ENCODE measurements at places on chromosomes 1 and 21. TPM values are rescaled to one million over a fixed set of nuclear protein-coding genes. Genes with fewer than 3 reads are reported as not detected.

GRCh38 chr1:231278100-231278790 lies 37.2 kb downstream of the GNPAT start:
- no peak for DNase-seq

Gene TNFRSF8
- total RNA-seq, result 0.35 TPM

Gene AK5
- 25.0 TPM for total RNA-seq

DNA sequence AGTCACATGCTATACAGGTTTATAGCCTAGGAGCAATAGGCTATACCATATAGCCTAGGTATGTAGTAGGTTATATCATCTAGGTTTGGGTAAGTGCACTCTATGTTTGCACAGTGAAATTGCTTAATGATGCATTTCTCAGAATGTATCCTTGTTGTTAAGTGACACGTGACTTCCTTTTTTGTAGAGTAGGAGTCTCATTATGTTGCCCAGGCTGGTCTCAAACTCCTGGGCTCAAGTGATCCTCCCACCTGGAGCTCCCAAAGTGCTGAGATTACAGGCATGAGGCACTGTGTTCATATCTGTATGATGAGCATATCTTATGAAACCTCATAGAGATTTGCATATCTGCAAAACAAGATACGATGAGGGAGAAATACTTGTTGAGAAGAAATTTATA lies 13.8 kb upstream of the ABCB10 start:
- DNase-seq, result no peak

Gene IFNAR2
- 7.0 TPM for total RNA-seq

DNA sequence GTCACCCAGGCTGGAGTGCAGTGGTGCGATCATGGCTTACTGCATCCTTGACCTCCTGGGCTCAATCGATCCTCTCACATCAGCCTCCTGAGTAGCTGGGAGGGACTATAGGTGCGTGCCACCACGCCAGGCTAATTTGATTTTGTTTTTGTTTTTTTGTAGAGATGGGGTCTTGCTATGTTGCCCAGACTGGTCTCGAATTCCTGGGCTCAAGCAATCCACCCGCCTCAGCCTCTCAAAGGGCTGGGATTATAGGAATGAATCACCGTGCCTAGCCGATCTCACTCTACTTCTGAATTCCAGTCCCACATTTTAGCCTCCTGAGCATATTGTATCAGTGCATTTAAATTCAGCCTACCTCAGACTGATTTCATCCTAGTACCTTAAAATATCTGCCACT lies 1.8 kb downstream of the CTXND2 start:
- DNase-seq, result no peak

- no peak for DNase-seq
Measured at GRCh38 chr1:228048659-228049298, 33.7 kb upstream of the ARF1 start.

Measured in epithelial cell of proximal tubule (primary cell).